ENCODE measurements at places on chromosomes 5 and 9.

- DNase-seq, result no peak
Observed at GRCh38 chr5:55471468-55471867, 63.3 kb downstream of the PLPP1 start.

DNA sequence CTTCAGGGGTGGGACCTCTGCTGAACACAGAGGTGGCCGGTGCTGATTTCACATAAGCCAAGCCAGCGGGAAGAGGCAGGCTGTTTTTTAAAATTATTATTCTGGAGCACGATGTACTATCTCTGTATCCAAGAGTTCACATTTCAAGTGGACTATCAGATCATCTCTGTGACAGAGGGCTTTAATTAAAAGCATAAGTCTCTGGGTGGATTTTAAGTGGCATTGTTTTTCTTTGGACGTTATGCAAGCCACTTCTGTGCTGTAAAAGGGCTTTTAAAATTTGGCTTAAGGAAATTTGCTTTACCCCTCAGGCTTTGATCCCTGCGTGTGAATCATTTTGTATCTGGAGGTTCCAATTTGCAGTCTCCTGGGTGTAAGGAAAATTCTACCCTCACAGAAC is 124.7 kb downstream of the PALM2AKAP2 start:
- DNase-seq, result no peak

GRCh38 chr5:151497391-151498002 is 50.1 kb downstream of the SLC36A1 start:
- DNase-seq, result no peak

- DNase-seq, result no peak
Observed at GRCh38 chr5:127960270-127960691, 123.3 kb upstream of the SLC12A2 start.

- DNase-seq, result no peak
Observed at GRCh38 chr5:78360674-78360923, 182 bp downstream of the SCAMP1 start.
